ENCODE measurements at places on chromosomes 7 and 10.
A peak's percentile ranks its signal among the peaks of the same experiment; 100 is the strongest.

- DNase-seq: no peak
Measured at GRCh38 chr7:12370249-12370648, 33.4 kb downstream of the VWDE start.

- no peak for DNase-seq
Measured at GRCh38 chr7:51187941-51188340, 128.7 kb downstream of the COBL start.

DNA sequence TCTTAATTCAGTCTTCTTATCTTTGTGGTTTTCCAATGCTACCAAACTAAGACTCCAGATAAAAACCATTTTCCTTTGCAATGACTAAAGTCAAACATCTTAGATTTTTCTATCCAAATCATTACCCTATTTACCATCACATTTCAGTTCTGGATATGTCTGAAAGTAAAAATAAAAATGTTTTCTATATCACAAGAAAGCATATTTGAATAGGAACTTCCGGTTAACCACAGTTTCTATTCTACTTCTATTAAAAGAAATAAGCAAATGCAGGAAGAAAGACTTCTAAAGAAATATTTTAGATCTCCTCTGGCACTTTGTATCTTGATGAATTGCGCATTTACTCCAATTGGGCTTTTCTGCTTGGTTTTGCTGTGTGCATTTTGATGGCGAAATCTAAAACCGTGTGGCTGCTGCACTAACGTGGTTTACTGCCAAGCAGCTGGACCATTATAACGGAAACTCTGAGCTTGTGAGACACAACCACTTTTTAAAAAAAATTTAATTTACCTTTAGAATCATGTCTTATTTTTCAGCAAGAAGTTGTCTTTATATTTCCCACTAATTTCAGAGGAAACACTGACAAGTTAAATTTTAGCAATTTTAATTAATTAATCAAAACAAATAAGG, 146.1 kb downstream of the VPS50 start:
- DNase-seq: no peak

GRCh38 chr10:113854761-113855588, 514 bp downstream of the NHLRC2 start:
- DNase-seq: peak; percentile 82

DNA sequence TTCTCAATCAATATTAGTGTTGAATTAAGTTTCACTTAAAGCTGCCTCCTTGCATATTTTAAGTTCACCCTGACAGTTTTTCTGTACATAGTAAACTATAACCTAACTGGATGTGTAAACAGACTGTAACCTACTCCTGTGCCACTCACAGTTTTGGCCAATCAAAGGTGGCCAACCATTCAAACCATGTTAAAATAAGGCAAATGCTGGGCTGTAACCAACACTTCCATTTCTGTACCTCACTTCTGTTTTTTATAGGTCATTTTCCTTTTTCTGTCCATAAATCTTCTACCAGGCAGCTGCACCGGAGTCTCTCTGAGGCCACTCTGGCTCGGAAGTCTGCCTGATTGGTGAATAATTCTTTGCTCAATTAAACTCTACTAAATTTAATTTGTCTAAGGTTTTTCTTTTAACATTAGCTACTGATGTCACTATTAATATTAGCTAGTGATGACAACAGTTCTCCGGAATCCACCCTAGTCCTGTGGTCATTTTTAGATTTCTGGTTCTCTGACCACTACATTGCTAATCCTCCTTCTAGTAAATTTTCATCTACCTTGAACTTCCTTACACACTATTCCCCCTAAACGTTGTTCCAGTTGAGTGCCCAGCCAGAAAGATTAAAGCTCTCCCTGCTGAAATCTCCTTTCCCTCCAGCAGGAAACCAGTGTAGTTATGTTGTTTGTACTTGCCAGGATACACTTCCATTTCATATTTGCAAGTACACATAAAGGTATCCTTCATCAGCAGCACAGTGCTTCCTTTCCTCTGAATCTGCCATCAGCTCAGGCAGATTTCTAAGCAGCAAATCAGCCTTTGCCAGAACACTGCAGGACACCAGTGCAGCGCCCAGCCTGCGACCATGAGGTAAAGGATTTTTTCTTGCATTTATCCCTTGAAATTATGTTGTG, 18.6 kb upstream of the IFIT2 start:
- DNase-seq: no peak

- DNase-seq: no peak
Measured at GRCh38 chr10:72470666-72471065, 115.9 kb upstream of the DNAJB12 start.

- DNase-seq: peak; percentile 90
Measured at GRCh38 chr7:35799846-35800717, 775 bp upstream of the SEPTIN7 start.

DNA sequence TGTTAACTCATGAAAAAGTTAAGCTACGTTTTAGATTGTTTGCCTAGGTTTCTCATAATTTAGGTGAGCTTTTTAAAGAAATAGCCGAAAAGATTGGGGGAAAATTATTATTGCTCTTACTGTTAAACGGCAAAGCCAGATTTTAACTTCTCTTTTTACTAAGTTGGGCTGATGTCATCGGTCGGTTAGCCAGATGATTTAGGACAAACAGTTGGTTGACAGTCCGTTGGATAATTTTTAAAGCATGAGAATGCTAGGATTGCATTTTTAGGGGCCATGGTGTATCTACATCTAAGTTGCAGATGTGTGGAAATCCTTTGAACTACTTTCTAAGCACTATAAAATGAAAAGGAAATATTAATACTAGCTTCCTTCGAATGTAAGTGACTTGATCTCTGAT, 280.9 kb upstream of the AKR1E2 start:
- DNase-seq: no peak

- DNase-seq: no peak
Measured at GRCh38 chr7:28700790-28701203, 257.3 kb downstream of the TRIL start.

GRCh38 chr7:80612880-80613279, 25.6 kb upstream of the CD36 start:
- DNase-seq: no peak

- no peak for DNase-seq
Measured at GRCh38 chr10:99593312-99593711, 26.9 kb downstream of the SLC25A28 start.

GRCh38 chr10:5670662-5671375, 4.4 kb upstream of the ASB13 start:
- DNase-seq: no peak

DNA sequence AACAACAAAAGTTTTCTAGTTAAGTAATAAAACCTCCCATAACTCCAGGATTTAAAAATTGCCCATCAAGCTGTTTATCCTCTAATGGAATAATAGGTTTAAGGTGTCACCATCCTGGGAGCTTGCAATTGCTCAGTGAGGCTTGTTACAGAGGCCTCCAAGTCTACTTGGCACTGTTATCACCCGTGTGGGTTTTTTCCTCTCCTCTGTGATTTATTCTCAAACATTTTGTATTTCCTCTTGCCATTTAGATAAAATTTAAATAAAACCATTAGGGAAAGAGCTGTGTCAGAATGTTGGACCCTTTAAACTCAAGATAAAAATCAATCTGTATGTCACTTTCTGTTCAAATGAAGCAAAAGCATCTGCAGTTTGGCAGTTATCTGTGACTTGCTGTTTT, 202.6 kb downstream of the GALNT17 start:
- no peak for DNase-seq

GRCh38 chr7:11701829-11702560, 130.0 kb downstream of the THSD7A start:
- DNase-seq: no peak

- DNase-seq: no peak
Measured at GRCh38 chr7:155959894-155960293, 147.6 kb upstream of the SHH start.

GRCh38 chr7:107499731-107500130, 29.9 kb downstream of the GPR22 start:
- no peak for DNase-seq

GRCh38 chr7:8628656-8629055, 195.2 kb downstream of the NXPH1 start:
- DNase-seq: no peak

GRCh38 chr7:44394112-44394447, 68.7 kb upstream of the CAMK2B start:
- no peak for DNase-seq

DNA sequence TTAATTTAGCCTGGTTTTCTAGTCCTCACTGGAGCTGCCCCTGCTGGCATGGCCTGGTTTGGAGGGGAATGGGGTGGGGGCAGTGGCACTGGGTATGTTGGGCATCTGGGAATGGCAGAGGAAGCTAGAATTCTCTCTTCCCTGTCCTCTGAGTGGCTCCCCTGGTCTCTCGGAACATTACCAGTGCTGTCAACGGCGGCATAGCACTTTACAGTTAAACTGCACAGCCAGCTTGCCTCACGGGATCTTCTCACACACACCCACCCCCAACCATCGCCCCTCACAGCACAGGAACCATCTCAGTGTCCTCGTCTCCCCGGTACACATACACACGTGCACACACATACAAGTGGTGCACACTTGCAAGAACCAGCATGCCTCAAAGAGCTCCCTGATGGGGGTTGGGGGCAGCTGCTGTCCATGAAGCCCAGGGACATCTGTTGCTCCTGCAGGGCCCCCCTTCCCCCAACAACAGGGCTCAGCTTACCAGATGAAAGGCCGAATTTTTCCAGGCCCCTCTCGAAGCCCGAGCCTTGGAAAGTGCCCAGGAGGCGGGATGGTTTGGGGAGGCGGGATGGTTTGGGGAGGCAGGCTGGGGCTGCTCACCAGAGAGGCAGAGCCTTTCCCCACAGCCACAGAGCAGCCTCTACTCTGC, 41.0 kb downstream of the TSPAN15 start:
- no peak for DNase-seq

GRCh38 chr10:43746906-43747305, 98.2 kb upstream of the ZNF32 start:
- no peak for DNase-seq

GRCh38 chr7:73644688-73645286, 20.5 kb upstream of the MLXIPL start:
- no peak for DNase-seq

- no peak for DNase-seq
Measured at GRCh38 chr10:43138757-43139241, 554 bp downstream of the CSGALNACT2 start.

- DNase-seq: no peak
Measured at GRCh38 chr7:145692237-145692950, 424.2 kb upstream of the CNTNAP2 start.

DNA sequence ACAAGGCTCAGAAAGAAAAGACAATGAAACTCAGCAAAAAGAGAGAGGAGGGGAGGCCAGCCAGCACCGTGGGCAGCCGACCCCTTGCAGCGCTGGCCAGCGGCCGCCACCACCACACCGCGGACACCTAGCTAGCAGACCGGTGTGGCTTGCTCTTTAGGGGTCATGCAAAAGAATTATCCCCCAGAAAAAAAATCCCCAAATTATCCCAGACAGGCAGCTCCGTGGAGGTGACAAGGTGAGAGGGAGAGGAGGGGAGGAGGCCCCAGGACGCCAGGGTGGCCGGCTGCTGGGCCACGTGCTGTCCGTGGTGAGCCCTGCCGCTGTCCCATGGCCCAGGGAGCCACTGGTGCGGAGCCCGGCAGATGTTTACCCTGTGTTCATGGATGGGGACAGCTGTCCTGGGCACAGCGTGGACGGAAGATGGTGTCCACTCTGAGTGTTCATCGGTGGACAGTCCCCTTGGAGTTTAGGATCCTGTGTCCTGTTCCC, 16.5 kb downstream of the YKT6 start:
- DNase-seq: no peak

GRCh38 chr10:44201656-44202055, 183.2 kb downstream of the CXCL12 start:
- DNase-seq: no peak

DNA sequence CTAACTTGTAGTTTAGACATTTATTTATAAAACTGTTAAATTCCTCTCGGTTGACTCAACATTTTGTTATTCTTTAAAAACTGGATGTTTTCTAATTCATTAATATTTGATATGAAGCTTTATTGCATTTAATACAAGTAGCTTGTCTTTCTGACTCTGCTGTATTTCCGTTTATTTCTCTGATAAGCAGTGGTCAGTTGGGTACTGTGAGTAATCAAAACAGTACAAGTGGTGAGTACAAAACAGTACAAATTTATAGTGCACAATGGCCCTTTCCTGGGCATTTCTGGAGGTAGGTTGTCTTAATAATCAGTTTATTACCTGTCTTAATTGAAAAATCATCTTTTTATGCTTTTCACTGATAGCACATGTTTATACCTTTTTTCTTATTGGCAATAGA, 182.7 kb downstream of the CCSER2 start:
- no peak for DNase-seq

GRCh38 chr10:62046522-62047227, 145.2 kb downstream of the ARID5B start:
- DNase-seq: peak; percentile 64

DNA sequence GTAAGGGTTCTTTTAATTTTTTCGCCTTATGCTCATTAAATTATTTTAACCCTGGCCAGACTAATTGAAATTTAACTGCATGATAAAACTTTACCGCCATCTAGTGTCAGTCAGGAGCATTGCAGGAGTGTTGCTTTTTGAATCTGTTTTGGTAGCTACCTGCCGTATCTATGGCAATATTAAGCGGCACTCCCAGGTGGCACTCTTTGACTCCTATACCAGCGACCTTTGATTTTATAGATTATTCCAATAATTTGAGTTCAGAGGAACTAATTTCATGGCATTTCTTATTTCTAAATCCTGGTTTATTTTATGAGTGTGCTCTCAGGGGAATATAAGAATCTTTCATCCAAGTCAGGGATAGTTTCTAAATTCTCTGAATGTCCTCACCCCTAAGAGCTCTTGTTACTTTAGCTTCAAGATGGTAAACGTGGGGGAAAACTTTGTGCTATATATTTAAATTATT, 198.9 kb downstream of the REEP3 start:
- no peak for DNase-seq

GRCh38 chr10:57638411-57638810, 629.3 kb downstream of the IPMK start:
- DNase-seq: no peak

DNA sequence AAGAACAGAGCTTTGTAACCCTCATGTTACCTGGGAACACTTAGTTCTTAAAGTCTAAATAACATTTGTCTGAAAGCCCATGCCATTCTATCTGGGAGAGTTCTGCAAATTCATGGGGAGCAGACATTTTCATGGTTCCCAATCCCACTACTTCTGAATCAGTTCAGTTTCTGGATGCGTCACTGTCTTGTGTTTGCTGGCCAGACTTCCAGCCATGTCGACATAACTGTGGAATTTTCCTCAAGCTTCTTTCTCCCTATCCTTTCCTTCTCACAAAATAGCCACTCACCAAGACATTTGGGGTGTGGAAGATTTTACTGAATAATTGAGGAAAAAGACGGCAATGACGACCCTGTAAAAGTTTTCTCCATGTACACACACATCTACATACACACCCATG, 272.5 kb downstream of the NEBL start:
- DNase-seq: no peak
